ENCODE measurements at places on chromosomes 3 and 15. TPM values are rescaled to one million over a fixed set of nuclear protein-coding genes. Genes with fewer than 3 reads are reported as not detected.

Gene MITF
- polyA plus RNA-seq, result 7.2 TPM

Gene LIPH
- 2.2 TPM for polyA plus RNA-seq

Gene HMCES
- 45.0 TPM for polyA plus RNA-seq

Gene MNS1
- 22.5 TPM for polyA plus RNA-seq

Gene NGLY1
- 49.4 TPM for polyA plus RNA-seq

Gene SLC12A8
- polyA plus RNA-seq, result 1.5 TPM

Gene IQCF2
- polyA plus RNA-seq, result not detected

Gene WDR49
- 3.9 TPM for polyA plus RNA-seq

Gene TEX55
- polyA plus RNA-seq, result not detected

Gene STRIT1
- polyA plus RNA-seq, result 1.6 TPM

Gene LRRC2
- polyA plus RNA-seq, result 0.60 TPM

Gene DVL3
- 69.5 TPM for polyA plus RNA-seq

Gene CRYGS
- polyA plus RNA-seq, result 10.4 TPM

Gene GRAMD2A
- polyA plus RNA-seq, result 6.0 TPM

Gene MAPKAPK3
- polyA plus RNA-seq, result 32.4 TPM

Gene HIGD2B
- not detected for polyA plus RNA-seq

Gene CPB1
- polyA plus RNA-seq, result 0.73 TPM

Gene ABTB1
- 21.5 TPM for polyA plus RNA-seq

Gene C2CD4A
- polyA plus RNA-seq, result 0.06 TPM

Gene SPESP1
- polyA plus RNA-seq, result 2.2 TPM

Gene CCNB2
- 70.2 TPM for polyA plus RNA-seq

Gene GCHFR
- 13.8 TPM for polyA plus RNA-seq

Gene ISLR2
- polyA plus RNA-seq, result 7.6 TPM

Gene MINDY4B
- polyA plus RNA-seq, result not detected

Gene LINS1
- 30.4 TPM for polyA plus RNA-seq

Gene NISCH
- 146 TPM for polyA plus RNA-seq

Gene STRC
- polyA plus RNA-seq, result 0.73 TPM

Gene WDR93
- polyA plus RNA-seq, result 1.2 TPM

Gene ALS2CL
- polyA plus RNA-seq, result 11.2 TPM

Gene SPRED1
- polyA plus RNA-seq, result 32.4 TPM

Gene RASSF1
- polyA plus RNA-seq, result 34.2 TPM

Gene ERC2
- 2.1 TPM for polyA plus RNA-seq

Gene CCDC13
- polyA plus RNA-seq, result 2.9 TPM

Gene RPN1
- 141 TPM for polyA plus RNA-seq

Gene ALPK3
- polyA plus RNA-seq, result 23.6 TPM

Gene MESP2
- not detected for polyA plus RNA-seq

Gene GCSAM
- 1.9 TPM for polyA plus RNA-seq

Gene ISLR
- polyA plus RNA-seq, result 54.5 TPM

Gene CELSR3
- 0.56 TPM for polyA plus RNA-seq

Gene SLC38A3
- polyA plus RNA-seq, result 5.3 TPM

Gene GNAT1
- polyA plus RNA-seq, result not detected

Gene ROPN1
- polyA plus RNA-seq, result 0.32 TPM

Gene DAPK2
- 27.5 TPM for polyA plus RNA-seq

Gene CPN2
- polyA plus RNA-seq, result 0.17 TPM

Gene PLSCR2
- polyA plus RNA-seq, result 0.82 TPM

Gene DPPA2
- not detected for polyA plus RNA-seq

Gene RPL22L1
- 73.5 TPM for polyA plus RNA-seq

Gene GRIP2
- 0.49 TPM for polyA plus RNA-seq
